NCI-H774 (cell line): ENCODE measurements at places on chromosomes 2 and 18.

DNA sequence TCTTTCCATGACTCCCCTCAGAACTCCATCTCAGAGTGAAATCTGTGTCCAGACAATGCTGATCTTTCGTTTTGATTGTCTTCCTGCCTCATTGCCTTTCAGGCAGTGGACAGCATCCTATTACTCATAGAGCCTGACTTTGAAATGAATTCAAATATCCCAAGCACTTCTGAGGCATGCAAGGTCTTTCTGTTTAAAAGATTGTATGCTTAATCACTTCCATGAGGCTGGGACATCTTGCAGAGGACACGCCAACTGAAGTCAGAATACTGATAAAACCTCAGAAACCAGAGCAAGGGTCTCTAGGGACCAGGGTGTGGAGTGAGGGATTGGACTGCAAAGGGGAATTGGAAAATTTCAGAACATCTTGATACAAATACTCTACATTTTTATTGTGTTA lies 836.5 kb upstream of the ID2 start:
- no peak for DNase-seq

GRCh38 chr2:11980809-11981208 lies 234.4 kb downstream of the LPIN1 start:
- no peak for DNase-seq

GRCh38 chr2:28316546-28317335 lies 75.9 kb upstream of the FOSL2 start:
- no peak for DNase-seq

DNA sequence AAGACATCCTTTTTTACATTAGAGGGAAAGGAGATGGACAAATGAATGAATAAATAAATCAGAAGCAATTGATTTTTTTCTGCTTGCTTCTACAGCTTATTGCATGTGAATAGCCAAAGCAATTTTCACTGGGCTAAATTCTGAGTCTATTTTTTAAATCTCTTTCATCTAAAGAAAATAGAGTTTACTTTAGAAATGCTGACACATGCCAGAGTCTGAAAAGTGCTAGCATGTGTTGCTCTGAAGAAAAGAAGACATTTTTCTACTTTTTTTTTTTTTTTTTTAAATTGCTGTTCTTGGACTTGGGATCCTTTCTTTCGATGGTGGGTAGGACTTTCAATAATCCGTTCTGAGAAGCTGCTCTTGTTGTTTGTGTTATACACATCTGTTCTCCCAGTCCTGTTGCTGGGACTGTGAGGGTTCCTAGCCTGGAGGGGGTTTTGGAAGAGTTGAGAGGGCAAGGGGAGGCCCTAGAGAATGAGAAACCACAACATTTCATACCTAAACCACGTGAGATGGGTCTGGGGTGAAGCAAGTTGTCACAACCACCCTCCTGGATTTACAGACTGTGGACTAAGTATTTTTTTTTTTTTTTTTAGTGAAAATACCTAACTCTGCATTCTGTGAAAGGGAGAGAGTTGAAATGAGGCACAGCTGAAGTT lies 193.5 kb downstream of the PRKCE start:
- DNase-seq: no peak

GRCh38 chr2:58634653-58635370 lies 393.7 kb upstream of the FANCL start:
- no peak for DNase-seq
